ENCODE measurements at places on chromosomes 6 and 20.

DNA sequence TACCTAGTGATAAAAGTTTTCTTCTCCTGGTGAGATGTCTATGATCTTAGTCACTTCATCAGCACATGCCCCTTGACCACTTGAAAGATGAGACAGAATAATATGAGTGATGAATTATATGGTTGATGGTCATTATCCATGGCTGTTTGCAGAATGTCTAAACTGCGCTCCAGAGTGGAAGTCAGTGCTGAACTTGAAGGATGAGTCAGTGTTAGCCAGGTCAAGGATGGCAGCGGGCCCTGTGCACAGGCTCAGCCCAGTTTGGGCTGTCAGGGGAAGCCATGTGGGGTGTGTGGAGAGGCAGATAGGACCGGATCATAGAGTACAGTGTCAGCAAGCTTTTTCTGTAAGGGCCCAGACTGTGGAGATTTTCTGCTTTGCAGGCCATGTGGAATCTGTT is 67.2 kb upstream of the KIF25 start:
- no peak for DNase-seq
- no peaks in the 10 kb centered on the region for H3K36me3 ChIP-seq
- no peaks in the 10 kb centered on the region for H3K27me3 ChIP-seq
- H3K4me3 ChIP-seq = no peak overlapping the region
- H3K27ac ChIP-seq = no peak overlapping the region

GRCh38 chr20:3733119-3733995 is 872 bp downstream of the HSPA12B start:
- peaks cover 34% of the 10 kb centered on the region for H3K27me3 ChIP-seq
- no peak overlapping the region for H3K4me3 ChIP-seq
- no peaks in the 10 kb centered on the region for H3K4me1 ChIP-seq
- DNase-seq = no peak

DNA sequence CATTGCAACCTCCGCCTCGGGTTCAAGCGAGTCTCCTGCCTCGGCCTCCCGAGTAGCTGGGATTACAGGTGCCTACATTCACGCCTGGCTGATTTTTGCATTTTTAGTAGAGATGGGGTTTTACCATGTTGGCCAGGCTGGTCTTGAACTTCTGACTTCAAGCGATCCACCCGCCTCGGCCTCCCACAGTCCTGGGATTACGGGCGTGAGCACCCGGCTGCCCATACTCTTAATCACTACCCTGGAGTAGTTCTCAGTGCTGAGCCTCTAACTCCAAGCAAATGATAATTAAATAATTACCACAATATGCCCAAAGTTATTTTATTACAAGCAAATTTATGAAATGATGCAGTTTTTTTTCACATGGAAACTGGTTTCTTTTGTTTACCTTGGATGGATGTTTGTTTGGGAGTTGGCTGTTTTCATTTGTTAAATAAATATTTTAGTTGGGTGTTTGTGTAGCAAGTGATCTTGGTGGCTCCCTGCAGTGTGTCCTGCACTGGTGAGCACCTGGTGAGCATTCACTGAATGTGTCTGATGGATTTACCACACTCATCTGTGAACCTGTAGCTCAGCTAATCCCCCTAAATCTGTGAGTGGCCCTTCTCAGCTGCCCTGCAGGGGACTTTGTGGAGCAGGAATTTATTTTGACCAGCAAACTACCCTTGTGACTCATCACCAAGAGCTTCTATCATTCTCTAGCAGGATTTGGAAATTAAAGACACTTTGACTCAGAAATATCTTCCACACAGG is 36.9 kb downstream of the UTRN start:
- H3K4me3 ChIP-seq = no peak overlapping the region
- no peaks in the 10 kb centered on the region for H3K27me3 ChIP-seq
- no peaks in the 10 kb centered on the region for H3K36me3 ChIP-seq
- DNase-seq = no peak
- no peaks in the 10 kb centered on the region for H3K4me1 ChIP-seq

DNA sequence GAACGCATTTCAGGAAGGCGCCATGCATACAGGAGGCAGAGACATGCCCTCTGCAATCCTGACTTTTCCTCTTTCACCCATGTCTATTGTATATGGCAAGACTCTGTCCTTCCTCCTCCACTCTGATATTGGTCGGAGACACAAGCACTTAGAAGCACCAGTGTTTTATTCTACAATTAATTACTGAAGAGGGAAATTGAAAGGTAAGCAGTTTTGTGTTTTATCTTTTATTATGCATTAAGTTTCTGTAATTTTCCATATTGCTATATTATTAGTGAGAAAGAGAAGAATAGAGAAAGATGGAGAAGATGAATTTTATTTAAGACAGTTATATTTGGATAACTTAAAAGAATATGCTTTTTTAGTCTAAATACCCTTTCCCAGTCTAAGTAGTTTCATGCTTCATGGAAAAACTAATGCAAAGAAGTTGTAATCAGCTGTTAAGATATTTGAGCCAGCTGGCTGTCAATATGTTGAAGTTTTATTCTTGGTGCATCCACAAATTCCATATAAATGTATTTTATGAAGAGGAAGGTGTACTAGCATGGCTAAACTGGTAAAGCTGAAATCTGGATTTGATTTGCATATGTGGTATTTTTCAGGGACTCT is 13.6 kb downstream of the ARID1B start:
- H3K27ac ChIP-seq = no peak overlapping the region
- no peaks in the 10 kb centered on the region for H3K36me3 ChIP-seq
- no peaks in the 10 kb centered on the region for H3K27me3 ChIP-seq
- peaks cover 54% of the 10 kb centered on the region for H3K4me1 ChIP-seq
- DNase-seq = no peak

GRCh38 chr6:55664591-55665587 is 85.9 kb upstream of the HMGCLL1 start:
- H3K27ac ChIP-seq = no peak overlapping the region
- no peak for DNase-seq
- no peaks in the 10 kb centered on the region for H3K4me1 ChIP-seq
- no peaks in the 10 kb centered on the region for H3K27me3 ChIP-seq
- H3K36me3 ChIP-seq = no peaks in the 10 kb centered on the region

- H3K36me3 ChIP-seq = no peaks in the 10 kb centered on the region
- H3K27me3 ChIP-seq = no peaks in the 10 kb centered on the region
- DNase-seq = no peak
- H3K4me1 ChIP-seq = peaks cover 2% of the 10 kb centered on the region
Observed at GRCh38 chr6:135568379-135568778, 70.8 kb upstream of the AHI1 start.

DNA sequence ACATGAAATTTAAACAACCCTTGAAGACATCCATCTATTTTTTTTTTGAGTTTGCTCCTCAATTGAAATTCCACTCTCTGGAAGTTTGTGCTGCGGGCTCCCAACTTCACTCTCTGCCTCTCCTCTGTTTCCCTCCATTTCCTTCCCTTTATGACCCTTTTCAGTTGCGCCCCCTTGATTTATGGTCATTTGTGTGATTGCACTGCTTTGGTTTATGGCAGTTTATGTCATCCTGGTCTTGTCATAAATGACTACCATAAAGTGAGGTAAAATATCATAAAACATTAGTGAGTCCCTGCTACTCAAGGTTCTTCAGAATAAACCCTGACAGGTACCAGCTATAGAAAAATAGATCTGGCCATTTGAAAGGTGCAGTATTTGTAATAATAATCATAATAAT is 348.3 kb upstream of the ZFP64 start:
- no peaks in the 10 kb centered on the region for H3K27me3 ChIP-seq
- H3K36me3 ChIP-seq = no peaks in the 10 kb centered on the region
- H3K27ac ChIP-seq = no peak overlapping the region
- no peak for DNase-seq

- H3K27ac ChIP-seq = no peak overlapping the region
- no peak overlapping the region for H3K4me3 ChIP-seq
- peaks cover 56% of the 10 kb centered on the region for H3K36me3 ChIP-seq
Observed at GRCh38 chr20:31543966-31544598, 29.8 kb downstream of the HM13 start.

DNA sequence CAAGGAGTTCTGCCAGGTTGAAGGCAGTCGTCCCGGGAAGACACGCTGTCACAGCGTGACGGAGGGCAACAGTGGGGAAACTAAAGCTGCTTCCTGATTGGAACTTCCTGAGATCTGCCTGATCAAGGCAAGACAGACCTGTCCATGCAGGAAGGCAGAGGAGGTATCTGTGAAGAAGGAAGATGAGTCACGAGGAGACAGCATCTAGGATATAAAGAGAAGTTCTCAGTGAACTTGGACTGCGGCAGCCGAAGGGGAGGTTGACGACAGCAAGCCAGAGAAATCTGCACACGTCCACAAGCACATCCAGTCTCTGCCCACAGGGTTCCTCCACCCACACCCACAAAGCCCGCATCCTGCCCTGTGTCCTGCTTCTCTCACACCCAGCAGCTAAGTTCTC is 38.6 kb downstream of the PREP start:
- H3K4me3 ChIP-seq = no peak overlapping the region
- H3K36me3 ChIP-seq = peaks cover 61% of the 10 kb centered on the region
- peaks cover 3% of the 10 kb centered on the region for H3K4me1 ChIP-seq
- no peak for DNase-seq
- no peak overlapping the region for H3K27ac ChIP-seq

DNA sequence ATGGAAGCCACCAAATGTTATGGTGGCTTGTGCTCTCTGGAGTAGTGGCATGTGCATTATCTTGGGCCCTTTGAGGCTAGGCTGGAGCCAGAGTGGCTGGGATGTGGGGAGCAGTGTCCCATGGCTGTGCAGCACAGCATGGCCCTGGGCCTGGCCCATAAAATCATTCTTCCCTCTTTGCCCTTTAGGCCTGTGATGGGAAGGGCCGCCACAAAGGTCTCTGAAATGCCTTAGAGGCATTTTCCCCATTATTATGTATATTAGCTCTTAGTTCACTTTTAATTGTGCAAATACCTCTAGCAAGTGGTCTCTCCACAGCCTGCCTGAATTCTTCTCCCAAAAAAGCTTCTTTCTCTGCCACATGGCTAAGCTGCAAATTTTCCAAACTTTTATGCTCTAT is 297.3 kb upstream of the IRAK1BP1 start:
- H3K36me3 ChIP-seq = no peaks in the 10 kb centered on the region
- H3K27ac ChIP-seq = no peak overlapping the region
- H3K4me3 ChIP-seq = no peak overlapping the region
- DNase-seq = no peak
- no peaks in the 10 kb centered on the region for H3K4me1 ChIP-seq

DNA sequence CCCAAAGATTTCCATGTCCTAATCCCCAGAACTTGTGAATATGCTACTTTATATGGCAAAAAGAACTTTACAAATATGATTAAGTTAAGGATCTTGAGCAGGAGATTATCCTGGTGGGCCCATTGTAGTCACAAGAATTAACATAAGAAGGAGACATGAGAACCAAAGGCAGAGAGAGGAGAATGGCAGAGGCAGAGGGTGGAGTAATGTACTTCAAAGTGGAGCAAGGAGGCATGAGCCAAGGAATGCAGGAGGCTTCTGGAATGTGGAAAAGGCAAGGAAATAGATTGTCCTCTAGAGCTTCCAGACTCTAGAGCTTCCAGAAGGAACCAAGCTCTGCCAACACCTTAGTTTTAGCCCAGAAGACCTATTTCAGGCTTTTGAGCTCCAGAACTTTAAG is 147.4 kb downstream of the MOXD1 start:
- DNase-seq = no peak
- H3K36me3 ChIP-seq = no peaks in the 10 kb centered on the region
- no peaks in the 10 kb centered on the region for H3K4me1 ChIP-seq
- no peak overlapping the region for H3K4me3 ChIP-seq

DNA sequence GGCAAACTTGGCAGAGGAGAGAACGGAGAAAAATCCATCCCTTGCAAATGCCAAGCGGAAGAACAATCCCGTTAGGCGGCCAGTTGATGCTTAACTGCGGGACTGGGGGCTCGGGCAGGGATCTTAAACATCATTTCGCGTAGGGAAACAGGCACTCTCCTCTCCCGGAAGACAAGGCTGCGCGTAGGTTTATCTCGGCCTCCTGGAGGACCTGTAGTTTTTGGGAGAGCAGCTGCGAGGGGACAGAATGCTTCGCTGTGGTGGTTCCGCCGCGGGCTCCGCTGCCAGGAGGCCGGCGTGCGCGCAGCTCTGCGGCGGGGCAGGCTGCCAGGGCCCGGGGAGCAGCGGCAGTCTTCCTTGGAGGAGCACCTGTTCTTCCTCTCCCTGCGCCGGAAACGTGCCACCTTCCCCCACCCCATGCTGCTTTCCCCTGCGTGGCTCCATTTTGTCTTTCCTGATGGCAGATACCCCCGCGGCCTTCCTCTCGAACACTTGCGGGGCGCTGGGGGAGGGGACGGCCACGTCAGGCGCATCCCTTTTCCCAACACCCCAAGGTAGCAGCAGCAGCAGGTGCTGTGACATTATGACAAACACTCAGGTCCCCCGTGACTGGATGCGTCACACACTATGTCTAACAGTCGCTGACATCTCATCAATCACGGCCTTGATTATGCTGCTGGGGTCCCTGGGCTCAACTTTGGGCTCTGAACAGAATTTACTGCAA is 230.7 kb upstream of the BTBD3 start:
- H3K36me3 ChIP-seq = no peaks in the 10 kb centered on the region
- H3K4me1 ChIP-seq = no peaks in the 10 kb centered on the region
- no peaks in the 10 kb centered on the region for H3K27me3 ChIP-seq
- H3K27ac ChIP-seq = no peak overlapping the region

DNA sequence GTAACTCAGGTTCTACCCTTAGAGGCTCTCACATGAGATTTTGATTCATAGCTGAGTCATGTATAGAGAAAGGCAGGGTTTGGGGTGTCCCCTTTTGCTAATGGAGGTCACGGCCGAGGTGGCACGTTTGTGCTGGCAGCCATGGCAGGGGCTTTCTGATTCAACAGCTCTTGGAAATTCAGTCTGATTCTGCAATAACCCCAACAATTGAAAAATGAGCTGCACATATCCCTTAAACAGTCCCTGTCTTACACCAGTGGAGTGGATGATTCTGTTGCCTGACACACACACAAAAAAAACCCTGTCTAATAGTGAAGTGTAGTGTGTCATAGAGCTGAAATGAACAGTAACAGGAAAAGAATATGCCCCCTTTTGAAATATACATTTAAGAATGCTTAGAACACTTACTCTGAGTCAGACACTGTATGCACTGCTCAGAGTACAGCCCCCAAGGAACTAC is 40.4 kb upstream of the ARG1 start:
- no peak overlapping the region for H3K4me3 ChIP-seq
- no peaks in the 10 kb centered on the region for H3K36me3 ChIP-seq
- no peak overlapping the region for H3K27ac ChIP-seq
- DNase-seq = no peak

- H3K27ac ChIP-seq = no peak overlapping the region
- DNase-seq = no peak
- H3K27me3 ChIP-seq = peaks cover 21% of the 10 kb centered on the region
- H3K36me3 ChIP-seq = no peaks in the 10 kb centered on the region
- H3K4me3 ChIP-seq = no peak overlapping the region
- H3K4me1 ChIP-seq = no peaks in the 10 kb centered on the region
Observed at GRCh38 chr6:99739526-99739925, 132.9 kb downstream of the PRDM13 start.

- H3K27me3 ChIP-seq = no peaks in the 10 kb centered on the region
- H3K27ac ChIP-seq = no peak overlapping the region
Observed at GRCh38 chr6:251920-252319, 40.4 kb upstream of the DUSP22 start.

GRCh38 chr20:24918579-24919566 is 30.2 kb upstream of the CST7 start:
- H3K36me3 ChIP-seq = no peaks in the 10 kb centered on the region
- H3K4me3 ChIP-seq = no peak overlapping the region
- no peaks in the 10 kb centered on the region for H3K27me3 ChIP-seq
- no peak overlapping the region for H3K27ac ChIP-seq

- no peak for DNase-seq
- H3K36me3 ChIP-seq = no peaks in the 10 kb centered on the region
- H3K4me3 ChIP-seq = no peak overlapping the region
- H3K27me3 ChIP-seq = no peaks in the 10 kb centered on the region
- H3K4me1 ChIP-seq = no peaks in the 10 kb centered on the region
Observed at GRCh38 chr20:29299811-29300578, 1957.5 kb upstream of the DEFB115 start.

- no peak overlapping the region for H3K27ac ChIP-seq
- no peaks in the 10 kb centered on the region for H3K27me3 ChIP-seq
- H3K4me3 ChIP-seq = no peak overlapping the region
Observed at GRCh38 chr6:95804847-95805541, 210.8 kb upstream of the FUT9 start.

Data from CD4-positive, alpha-beta T cell (primary cell).